ENCODE measurements at places on chromosomes 1 and 21.

GRCh38 chr1:43431676-43432075, 22.1 kb downstream of the HYI start:
- no peak for DNase-seq

- no peak for DNase-seq
Measured at GRCh38 chr1:5939271-5940170, 52.7 kb downstream of the NPHP4 start.

DNA sequence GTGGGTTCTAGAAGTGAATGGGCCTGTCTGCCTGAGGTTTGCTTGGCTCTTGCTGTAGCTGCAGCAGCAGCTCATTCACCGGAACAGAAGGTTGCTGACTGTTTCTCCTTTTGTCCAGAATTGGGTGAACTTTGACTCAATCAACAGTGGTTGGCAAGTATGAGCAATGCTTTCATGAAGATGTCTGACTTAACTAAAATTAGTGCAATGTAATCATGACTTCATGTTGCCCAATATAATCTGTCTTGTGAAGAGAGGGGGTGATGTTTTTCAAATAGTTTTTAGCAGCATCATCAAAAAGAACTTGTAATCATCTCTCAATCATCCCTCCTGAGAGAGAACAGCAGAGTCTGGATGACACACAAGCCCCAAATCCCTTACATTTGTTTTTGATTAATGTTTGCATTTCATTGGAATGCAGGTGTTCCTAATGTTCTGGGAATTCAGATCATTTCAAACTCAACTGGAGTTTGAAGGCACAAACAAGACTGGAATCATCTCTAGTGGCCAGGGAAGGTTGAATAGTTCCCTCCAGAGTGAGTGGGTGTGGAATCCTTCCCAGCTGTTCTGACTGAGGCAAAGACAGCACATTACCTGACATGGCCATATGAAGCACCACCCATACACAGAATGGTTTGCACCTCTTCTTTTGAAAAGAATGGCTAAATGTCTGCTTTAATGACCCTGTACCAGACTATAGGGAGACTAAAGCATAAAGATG, 82.9 kb downstream of the HLX start:
- no peak for DNase-seq

- DNase-seq: no peak
Measured at GRCh38 chr1:20278692-20279130, 12.0 kb upstream of the VWA5B1 start.

DNA sequence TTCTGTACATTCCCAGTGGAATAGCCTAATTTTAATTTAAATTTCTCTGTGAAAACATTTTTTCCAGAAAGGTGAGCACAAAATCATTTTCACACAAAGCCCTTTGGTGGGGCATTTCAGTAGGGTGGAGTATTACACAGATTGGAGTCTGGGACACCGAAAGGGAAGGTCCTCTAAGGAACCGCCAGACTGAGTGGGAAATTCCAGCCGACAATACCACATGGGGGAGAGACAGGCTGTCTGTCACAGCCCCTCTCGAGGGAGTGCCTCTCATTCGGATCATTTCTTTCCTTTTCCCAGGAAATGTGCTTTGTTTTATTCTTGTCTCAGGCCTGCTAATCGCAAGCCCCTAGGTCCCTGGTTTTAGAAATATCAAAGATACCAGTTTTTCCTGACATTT, 150.6 kb upstream of the HOOK1 start:
- no peak for DNase-seq

GRCh38 chr1:56644064-56644918, 823 bp upstream of the PRKAA2 start:
- DNase-seq: no peak

GRCh38 chr1:217620814-217621213, 10.1 kb downstream of the GPATCH2 start:
- DNase-seq: no peak

- no peak for DNase-seq
Measured at GRCh38 chr1:55815745-55816455, 600.7 kb upstream of the USP24 start.

DNA sequence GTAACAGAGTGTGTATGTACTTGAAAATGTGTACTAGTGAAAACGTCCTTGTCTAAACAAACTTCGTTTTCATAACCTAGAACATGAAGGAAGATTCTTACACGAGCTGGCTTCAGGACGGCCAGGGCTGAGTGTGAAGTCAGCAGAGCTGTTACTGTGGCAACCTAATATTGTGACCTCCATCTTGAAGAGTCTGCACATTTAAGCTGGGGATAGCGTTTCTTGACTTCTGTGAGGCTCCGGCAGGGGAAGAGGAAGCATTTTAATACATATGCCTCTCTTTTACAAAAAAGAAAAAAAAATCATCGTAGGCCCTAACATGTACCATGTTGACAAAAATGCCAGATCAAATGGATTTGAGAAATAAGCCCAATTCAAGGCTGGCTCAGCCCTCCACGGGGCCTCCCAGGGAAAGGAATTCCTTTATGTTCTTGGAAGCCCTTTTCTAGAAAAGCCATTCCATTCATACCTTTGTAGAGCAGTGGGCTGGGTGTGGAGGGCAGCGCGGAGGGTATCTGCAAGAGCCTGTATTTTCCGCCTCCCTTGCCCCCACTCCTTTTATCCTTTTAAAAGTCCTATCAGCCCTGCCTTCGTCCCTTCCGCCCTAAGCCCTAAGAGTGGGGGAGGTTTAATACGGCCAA, 51.1 kb downstream of the SIM2 start:
- no peak for DNase-seq

DNA sequence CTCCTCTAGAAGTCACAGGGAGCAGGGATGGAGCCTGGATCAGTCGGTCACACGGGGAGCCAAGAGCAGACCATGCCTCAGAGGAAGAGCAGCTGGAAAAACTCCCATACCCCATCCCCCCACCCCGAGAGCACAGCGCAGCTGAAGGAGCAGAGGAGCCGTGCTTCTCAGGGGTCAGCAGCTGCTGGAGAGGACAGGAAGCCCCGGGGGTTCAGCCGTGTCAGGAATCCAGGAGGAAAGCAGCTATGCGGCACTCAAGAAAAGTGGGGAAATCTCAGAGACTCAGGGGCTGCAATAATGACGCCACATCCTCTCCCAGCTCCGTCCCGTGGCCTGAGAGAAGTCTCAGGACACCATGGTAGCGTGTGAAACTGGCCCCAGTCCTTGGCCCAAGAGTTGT, 102.3 kb downstream of the NPHP4 start:
- DNase-seq: no peak

DNA sequence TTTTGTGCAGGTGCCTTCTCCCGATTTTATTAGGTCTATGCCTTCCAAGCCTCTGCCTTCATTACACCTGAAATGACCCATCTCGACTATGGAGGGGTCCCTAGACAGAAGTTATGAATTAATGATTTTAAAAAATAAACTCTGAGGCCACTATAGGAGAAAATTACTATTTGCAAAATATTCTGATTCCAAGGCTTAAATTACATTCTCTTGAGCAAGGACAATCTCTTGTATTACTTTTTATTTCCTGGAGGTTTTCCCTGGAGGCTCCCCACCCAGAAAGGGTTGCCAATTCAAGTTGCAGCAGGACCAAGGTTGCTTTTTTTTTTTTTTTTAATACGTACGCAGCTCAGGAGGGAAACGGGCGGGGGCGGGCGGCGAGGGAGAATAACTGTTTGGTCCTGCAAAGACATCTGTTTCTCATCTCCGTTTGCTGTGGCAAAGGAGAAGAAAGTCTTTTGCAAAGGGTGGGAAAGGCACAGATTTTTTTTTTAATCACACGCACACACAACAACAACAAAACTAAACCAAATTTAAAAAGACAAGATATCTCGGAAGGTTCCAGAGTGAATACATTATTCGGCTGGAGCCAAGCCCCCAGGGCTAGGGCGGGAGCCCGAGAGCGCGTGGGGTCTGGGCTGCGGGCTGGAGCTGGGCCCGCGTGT, 618 bp upstream of the SERTAD4 start:
- DNase-seq: no peak

GRCh38 chr1:229363723-229364122, 20.9 kb upstream of the CCSAP start:
- DNase-seq: no peak

DNA sequence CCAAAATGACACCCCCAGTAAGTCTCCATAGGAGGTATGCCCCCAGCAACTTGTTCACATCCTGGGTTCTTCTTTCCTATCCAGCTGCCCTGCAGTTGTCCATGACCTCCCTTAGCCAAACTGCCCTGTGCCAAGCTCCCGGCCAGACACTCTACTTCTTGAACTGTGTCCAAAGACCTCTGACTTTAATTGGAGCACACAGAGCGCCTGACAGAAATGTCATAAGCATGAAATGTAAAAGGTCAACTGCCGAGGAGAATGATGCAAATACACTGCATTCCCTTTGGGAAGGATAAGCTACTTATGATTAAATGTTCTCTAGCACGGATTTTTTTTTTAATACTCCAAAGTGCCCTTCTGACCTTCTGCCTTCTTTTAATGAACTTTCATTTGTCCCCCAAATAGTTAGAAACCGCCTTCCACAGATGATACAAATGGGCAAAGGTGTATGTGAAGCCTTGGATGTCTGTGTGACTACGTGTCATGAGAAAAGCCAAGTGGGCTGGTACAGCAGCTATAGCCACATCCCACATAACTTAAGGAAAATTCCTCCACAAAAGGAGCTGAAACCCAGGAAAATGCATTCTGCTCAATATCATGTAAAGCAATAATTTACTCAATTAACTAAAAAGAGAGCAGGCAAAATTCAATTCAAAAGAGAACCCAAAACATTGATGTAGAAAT, 26.8 kb downstream of the PALMD start:
- DNase-seq: no peak

GRCh38 chr1:236870721-236871120, 75.6 kb downstream of the MTR start:
- no peak for DNase-seq

DNA sequence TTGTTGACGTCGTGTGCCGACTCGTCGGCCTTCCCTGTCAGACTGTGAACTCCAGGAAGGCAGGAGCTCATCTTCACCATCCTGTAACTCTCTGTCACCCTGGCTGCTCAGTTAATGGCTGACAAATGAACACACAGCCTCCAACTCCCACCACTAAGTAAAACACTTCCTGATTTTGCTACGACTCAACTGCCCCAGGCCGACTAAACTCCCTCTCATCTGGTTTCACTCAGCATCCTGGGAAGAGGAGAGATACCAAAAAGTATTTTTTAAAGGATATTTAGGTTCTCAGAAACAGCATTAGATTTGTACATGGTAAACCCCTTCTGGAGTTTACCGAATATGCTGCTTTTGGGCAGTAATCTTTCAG, 18.2 kb upstream of the LHX4 start:
- no peak for DNase-seq

DNA sequence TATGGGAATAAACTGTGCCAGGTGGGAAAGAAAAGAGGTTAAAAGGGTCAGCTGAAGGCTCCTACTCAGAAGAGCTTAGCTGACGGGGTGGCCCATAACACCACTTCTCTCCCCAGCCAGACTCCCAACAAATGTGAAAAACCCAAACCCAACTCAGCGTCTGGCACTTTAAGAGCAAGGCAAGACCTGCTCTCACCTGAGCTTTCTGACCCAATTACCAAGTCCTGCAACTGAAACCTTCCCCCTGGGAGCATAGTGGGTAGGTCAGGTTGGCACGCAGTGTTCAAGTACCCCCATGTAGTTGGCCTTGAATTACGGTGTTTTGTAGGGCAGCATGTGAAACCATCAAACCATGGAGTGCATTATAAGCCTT, 3.2 kb downstream of the IRF6 start:
- DNase-seq: no peak

- DNase-seq: no peak
Measured at GRCh38 chr1:244980605-244981004, 116.3 kb upstream of the HNRNPU start.

Measured in stimulated activated CD4-positive, alpha-beta T cell treated with anti-CD3 and anti-CD28 coated beads, Interleukin-15, amount 100 ng/mL, for 24 hours (primary cell).